Brain microvascular endothelial cell (primary cell): ENCODE measurements at places on chromosomes 6 and 20.

DNA sequence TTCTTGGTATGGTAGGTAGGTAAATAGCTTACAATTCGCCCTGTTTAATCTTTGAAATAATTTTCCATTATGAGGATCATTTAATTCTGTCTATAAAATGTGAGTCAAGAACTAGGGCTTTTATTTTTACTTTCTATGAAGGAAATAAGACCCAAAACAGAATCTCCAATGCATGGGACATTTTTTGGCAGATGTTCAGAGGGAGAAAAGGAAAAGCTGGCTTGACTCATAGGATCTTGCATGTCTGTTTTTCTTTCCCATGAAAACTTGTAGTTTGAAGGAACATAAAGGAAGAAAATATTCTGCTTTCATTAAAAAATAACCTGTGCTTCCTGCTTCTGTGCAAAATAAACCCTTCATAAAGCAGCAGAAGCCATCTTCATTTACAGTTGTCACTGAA is 143.1 kb upstream of the INSM1 start:
- DNase-seq, result no peak

- no peak for DNase-seq
Observed at GRCh38 chr6:120894077-120894476, 440.2 kb downstream of the TBC1D32 start.

DNA sequence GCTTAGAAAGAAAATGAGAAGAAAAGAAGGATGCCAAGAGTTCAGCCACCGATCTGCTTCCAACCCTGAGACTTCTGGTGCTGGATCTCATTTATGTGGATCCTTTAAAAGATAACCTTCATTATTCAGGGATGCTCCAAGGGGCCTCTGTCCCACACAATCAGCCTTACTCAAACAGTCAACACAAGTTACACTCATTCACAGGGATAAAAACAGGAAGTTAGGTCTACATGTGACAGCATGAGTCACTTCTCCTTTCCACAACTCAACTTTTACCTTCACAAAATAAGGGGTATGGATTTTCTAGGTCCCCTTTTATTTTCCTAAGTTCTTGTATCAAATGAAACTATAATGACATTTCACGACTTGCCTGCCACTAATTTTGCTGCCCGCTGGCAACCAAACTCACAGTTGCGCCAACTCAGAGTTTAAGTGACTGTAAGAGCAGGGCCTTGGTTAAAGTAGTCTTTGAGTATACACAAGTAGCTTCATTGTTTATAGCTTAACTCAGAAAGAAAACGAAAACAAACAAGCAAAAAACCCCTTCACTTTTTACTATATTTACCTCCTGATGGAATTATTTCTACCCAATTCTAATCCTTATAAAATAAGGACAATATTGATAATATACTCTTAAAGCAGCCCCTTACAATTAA is 278.8 kb upstream of the RUNX2 start:
- peak; percentile 12 for DNase-seq

- DNase-seq, result no peak
Observed at GRCh38 chr20:58921564-58921963, 59.5 kb upstream of the NELFCD start.

DNA sequence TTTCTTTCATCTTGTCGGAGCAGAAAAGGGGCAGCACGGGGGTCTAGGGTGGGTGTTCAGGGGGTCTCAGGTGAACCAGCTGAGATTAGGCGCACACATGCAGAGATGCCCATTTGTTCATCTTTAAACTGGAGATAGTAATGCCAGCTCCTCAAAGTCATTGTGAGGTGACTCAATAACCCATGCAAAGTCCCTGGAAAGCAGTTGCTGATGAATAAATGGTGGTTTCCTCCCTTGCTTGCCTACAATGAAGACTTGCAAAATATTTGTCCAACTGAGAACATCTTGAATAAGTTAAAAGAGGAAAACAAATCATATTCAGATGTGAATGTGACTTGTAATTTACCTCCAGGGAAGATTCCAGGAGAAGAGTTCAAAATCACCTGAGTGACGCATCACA is 206.9 kb downstream of the LY86 start:
- no peak for DNase-seq

GRCh38 chr20:62860924-62861691 is 514 bp downstream of the TCFL5 start:
- DNase-seq, result no peak

GRCh38 chr6:158061709-158062461 is 80.2 kb downstream of the SYNJ2 start:
- peak; percentile 53 for DNase-seq

DNA sequence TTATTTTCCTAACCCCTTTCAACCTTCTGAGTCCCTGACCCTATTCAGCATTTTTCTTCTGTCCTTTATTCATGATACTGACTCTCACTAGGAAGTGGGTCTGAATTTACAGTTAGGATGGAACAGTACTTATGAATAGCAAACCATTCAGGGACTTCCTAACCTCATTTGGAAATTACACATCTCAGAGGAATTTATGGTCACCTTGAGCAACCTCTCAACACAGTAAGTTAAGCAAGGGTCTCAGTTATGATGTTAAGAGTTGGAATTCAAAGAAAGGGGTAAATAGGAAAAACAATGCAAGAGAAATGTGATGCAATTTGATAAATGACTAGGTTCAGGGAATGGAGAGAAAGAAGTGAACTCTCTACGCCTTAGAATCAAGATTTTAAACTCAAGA is 97.3 kb downstream of the GPR6 start:
- DNase-seq, result no peak

DNA sequence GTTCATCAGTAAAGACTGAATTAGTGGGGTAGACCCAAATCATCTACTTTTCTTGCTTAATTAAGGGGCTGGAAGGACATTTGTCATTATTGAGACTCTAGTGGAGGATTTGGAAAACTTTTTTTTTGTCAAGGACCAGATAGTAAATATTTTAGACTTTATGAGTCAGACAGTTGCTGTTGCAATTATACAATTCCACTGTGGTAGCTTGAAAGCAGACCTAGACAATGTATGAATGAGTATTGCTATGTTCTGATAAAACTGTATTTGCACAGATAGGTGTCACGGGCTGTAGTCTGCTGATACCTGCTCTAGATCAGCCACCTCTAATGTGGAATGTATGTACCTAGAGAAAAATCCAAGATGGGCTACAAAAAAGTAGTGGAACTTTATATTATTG is 175.0 kb downstream of the CARMIL1 start:
- no peak for DNase-seq

DNA sequence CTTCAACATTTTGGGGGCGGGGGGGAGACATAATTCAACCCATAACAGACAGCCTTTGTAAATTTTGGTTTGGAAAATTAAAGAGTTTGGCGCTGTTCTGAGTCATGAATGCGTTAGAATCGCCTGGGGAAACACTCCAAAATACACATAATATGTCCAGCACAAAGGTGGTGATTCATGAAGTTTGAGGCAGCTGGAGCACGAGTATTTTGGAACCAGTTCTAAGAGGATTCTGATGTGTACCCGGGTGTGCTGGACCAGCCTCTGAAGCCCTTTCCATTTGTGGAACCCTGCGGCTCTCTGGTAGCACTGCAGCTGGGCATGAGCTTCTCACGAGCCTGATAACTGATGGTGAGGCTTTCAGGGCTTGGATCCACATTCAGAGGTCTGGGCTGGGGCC is 4.7 kb downstream of the GMPR start:
- DNase-seq, result peak; percentile 71

- DNase-seq, result no peak
Observed at GRCh38 chr6:157013649-157014304, 236.6 kb downstream of the ARID1B start.

DNA sequence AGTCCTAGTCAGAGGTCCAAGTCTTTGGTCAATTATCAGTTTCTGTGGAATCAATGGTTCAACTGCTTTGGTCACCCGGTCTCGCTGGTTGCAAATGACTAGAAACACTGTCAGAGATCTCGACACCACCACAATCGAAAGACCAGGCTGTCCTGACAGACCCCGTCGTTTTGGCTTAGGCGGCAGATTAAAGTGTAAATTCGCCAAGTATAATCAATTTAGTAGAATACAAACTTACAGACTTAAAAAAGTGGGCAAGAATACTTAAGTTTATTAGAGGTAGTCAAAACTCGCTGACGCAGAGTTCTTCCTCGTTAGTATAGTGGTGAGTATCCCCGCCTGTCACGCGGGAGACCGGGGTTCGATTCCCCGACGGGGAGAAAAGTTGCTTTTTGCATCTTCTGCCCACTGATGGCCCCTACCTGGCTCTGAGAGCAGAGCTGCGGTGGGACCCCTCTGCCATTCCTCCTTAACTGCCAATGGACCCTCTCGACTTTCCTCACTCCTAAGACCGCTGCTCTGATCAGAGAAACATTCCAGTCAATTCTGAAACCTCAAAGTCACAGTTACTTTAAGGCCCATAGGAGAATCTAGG is 30.6 kb upstream of the ZNF184 start:
- DNase-seq, result peak; percentile 72

DNA sequence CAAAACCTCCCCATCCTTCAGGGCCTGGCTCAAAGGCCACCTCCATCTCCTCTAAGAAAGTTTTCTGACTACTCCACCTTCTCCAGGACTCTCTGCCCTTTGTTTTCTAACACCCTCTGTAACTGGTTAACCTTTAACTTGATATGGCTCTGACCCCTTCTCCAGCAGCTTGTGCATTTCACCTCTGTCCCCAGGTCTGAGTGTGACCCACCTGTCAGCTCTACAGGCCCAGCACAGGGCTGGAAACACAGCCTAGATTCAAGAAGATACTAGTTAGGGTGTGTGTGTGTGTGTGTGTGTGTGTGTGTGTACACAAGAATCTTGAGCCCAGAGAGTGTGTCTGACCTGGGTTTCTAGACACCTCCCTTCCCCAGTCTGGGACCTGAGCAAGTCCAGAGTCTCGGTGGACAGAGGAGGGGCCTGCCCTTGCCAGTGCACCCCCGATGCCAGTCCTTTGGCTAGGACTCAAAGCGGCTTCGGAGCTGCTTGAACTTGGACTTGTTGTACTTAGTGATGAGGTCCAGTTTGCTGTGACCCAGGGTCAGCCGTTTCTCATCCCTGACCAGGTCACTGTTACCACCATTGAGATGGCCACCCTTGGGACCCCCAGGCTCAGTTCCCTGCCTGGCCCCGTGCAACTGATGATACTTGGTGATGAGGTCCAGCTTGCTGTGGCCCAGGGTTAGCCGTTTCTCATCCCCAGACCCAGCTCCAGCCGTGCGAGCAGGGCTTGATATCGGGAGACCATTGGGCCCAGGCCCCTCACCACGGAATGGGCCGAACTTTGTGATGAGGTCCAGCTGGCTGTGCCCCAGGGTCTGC is 1.7 kb upstream of the EIF6 start:
- DNase-seq, result no peak

- DNase-seq, result no peak
Observed at GRCh38 chr6:11711003-11711983, 67.3 kb downstream of the ADTRP start.

GRCh38 chr6:157808405-157808950 is 14.6 kb upstream of the SNX9 start:
- no peak for DNase-seq

DNA sequence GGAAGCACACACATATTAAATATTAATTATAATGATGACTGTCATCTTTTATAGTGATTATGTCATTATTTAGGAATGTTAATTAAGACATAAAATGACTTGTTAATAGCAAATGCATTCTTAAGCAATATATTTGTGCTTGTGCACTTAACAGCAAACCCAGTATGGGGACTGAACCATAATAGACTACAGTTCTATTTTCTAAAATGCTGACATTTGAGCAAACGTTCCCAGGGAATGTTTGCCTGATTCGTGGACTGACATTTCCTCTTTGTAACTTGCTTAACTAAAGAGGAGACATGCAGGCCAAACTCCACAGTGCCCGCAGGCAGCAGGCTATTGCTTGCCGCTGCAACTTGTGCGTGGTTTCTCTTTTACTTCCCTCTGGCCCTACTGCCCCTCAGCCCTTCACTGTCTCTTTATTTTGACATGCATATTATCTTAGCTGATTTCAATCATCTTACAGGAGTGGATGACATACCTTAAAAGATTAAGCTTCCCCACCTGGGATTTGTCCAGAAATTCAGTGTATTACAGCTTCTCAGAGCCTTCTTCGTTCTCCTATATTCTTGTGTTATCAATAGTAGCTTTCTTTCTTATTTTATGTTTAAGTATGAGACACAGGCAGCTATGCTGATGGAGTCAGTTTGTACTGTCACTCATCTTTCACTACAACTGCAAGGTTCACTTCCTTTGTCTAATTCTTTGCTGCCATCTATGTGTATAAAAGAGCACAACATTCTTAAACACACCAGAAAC is 141.5 kb downstream of the GMDS start:
- peak; percentile 25 for DNase-seq

- DNase-seq, result peak; percentile 79
Observed at GRCh38 chr6:20826378-20826777, 292.1 kb downstream of the CDKAL1 start.

GRCh38 chr20:36645998-36646397 is at the start of gene SLA2:
SLA2 (minus strand) TSS chr20:36646196; CDS start chr20:36641335, 4,861 bp downstream.
- DNase-seq, result no peak

- DNase-seq, result no peak
Observed at GRCh38 chr6:130529569-130530149, 163.8 kb downstream of the TMEM200A start.

DNA sequence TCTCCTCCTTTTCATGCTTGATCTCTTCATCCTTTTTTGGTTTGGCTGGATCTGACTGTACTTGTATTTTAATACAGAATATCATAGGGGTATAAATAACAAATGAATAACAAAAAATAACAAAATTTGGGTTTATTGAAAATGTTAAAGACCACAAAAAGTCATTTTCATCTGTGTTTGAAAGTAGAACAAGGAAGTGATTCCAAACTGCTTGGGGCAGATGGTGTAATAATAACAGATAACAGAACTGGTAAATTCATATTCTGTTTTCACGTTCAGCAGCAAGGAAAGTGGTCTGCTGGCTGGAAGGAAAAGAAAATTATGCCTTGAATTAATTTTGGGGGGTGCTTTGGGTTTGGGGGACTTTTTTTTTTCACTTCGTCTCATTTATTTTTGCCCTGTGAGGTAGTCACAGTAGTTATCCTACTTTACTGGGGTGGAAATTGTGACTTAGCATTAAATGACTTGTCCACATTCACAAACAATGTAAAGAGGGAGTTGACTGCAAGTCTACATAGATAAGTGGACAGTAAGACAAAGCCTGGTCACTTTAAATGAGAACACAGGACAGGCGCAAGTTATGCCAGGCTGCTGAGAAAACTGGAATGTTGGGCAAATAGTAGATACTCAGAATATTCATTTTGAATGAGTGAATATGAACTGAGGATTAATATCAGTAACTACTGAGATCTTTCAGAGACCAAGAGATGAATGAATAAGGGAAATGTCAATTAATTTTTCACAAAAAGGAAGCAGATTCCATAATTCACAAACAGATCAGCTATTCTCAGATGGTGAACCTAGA is 193.9 kb upstream of the CITED2 start:
- DNase-seq, result no peak
